T-helper 9 cell (primary cell): ENCODE measurements at places on chromosomes 2 and 18.

- DNase-seq, result no peak
These were observed 546 bp downstream of the CHPF start for GRCh38 chr2:219542931-219543595.

DNA sequence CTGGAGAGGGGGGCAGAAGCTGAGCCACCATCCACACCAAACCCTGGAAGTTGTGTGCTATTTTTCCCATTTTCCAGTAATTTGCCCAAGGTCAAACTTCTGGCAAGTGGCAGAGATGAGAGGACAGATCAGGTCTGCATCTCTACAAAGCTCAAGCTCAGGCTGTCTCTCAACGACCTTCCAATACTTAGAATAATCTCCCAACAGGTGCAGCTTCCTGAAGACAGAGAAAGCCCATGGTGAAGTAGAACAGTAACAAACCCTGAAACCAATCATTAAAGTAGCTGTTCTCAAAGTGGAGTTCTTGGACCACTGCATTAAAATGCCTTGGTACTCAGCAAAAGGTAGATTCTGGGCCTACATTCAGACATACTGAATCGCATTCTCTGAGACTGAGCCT lies 37.6 kb downstream of the TMEM131 start:
- no peak for DNase-seq

DNA sequence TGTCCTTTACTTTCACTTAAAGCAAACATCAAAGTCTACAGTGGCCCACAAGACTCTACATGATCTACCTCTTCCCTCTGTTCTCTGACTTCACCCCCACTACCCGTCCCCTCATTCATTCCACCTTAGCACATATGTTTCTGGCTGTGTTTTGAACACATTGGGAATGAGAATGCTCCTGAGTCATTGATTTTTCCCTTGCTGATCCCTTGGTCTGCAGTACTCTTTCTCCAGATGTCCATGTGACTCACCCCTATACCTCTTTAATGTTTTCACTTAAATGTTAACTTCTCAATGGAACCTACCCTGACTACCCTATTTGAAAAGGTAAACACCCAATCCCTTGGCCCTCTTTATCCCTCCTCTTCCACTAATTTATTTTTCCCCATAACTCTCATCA lies 30.7 kb upstream of the FRZB start:
- DNase-seq, result no peak

- no peak for DNase-seq
These were observed 99.6 kb downstream of the PRPF40A start for GRCh38 chr2:152617456-152618192.

DNA sequence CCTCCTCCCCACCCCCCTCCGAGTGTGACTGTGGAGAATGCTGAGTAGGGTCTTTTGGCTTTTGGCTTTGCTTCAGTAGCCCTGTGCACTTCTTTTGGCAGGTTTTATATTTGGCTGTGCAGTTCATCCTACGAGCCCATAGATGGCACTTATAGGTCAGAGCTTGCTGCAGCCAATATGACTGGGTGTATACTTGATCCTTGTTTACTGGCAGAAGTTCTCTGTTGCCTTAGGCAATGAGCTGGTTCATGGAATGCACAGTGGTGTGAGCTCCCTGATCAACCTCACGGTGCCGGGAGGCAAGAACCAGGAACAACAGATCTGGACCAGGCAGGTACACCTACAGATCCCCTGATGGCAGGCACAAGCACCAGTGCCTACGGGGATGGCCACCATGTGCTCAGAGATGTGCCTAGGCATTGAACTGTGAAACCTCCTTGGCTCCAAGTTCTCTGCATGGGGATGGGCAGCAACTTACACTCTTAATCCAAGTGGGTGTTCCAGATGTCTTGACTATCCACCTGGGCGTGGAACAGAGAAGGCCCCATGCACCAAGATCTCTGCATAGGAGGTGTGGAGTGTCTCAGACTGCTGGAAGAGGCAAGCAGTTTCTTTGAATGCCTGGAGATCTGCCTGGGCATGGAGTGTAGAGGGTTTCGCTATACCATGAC lies 190.4 kb downstream of the KIAA1328 start:
- DNase-seq, result no peak

DNA sequence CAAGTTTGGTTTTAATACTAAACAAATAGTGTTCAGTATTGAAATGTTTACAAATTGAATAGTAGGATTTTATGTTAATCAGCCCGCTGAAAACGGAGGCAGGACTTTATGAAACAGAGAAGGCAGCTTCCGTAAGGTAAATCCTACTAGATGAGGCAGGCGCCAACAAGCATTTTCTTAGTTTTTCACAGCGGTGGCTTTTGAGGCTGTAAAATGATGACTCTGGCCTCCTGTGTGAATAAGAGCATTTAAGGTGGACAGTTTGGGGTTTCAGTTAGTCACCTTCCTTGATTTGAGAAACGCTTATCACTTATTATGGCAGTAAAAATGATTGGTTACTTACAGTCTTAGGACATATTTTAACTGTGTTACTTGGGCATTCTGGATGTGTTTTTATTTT lies 212.9 kb downstream of the PTGR3 start:
- no peak for DNase-seq

- DNase-seq, result no peak
These were observed 7.5 kb upstream of the KCNG2 start for GRCh38 chr18:79789901-79790890.

- DNase-seq, result no peak
These were observed 7.1 kb downstream of the MREG start for GRCh38 chr2:216006164-216006663.

- no peak for DNase-seq
These were observed 13.3 kb downstream of the ARHGAP25 start for GRCh38 chr2:68747900-68748299.

DNA sequence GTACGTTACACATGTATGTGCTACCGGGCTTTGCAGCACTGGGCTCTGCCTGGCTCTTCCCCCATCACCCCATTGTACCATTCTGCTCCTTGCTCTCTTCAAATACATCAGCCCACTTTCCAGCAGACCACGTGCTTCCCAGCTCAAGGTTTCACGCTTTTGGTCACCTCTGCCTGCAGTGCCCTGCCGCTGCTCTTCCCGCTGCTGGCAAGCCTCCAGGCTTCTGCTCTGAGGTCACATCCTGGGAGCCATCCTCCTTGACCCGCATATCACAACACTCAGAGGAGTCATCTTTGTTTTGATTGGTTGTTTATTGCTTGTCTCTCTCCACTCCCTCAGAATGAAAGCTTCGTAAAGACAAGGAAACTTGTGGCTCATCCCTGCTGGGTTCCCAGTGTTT lies 34.1 kb downstream of the KIF5C start:
- no peak for DNase-seq

DNA sequence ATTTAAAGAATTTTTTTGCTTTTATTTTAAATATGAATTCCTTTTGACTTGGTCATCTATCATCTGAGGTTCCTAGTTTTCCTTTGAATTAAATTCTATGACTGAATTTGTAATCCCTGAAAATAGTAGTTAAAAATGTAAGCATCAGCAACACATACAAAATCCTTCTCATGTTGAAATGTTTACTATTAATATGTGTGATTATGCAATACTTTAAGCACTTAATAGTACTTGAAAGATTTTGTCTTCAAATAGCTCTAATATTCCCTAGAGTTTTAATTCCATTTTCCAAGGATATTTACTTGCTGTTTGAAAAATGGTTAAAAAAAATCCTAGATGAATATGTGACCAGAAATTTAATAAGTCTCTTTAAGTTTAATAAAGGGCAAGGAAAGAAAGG lies 26.6 kb upstream of the SPATS2L start:
- DNase-seq, result no peak

GRCh38 chr2:118822572-118822971 lies 24.9 kb downstream of the EN1 start:
- DNase-seq, result no peak

GRCh38 chr2:229154381-229154780 lies 116.7 kb downstream of the PID1 start:
- no peak for DNase-seq

- DNase-seq, result no peak
These were observed 188.5 kb downstream of the TPGS2 start for GRCh38 chr18:36640021-36640952.

GRCh38 chr2:63589148-63589958 lies 590 bp downstream of the MDH1 start:
- DNase-seq, result no peak

- DNase-seq, result no peak
These were observed 59.5 kb downstream of the RMDN2 start for GRCh38 chr2:37984589-37984988.

GRCh38 chr2:82993609-82994008 lies 1465.5 kb downstream of the SUCLG1 start:
- DNase-seq, result no peak

GRCh38 chr18:35451032-35451431 lies 46.7 kb downstream of the INO80C start:
- no peak for DNase-seq

GRCh38 chr2:45852450-45853150 lies 201.1 kb downstream of the PRKCE start:
- DNase-seq, result no peak

- no peak for DNase-seq
These were observed 383.0 kb downstream of the METTL4 start for GRCh38 chr18:2188258-2188657.

DNA sequence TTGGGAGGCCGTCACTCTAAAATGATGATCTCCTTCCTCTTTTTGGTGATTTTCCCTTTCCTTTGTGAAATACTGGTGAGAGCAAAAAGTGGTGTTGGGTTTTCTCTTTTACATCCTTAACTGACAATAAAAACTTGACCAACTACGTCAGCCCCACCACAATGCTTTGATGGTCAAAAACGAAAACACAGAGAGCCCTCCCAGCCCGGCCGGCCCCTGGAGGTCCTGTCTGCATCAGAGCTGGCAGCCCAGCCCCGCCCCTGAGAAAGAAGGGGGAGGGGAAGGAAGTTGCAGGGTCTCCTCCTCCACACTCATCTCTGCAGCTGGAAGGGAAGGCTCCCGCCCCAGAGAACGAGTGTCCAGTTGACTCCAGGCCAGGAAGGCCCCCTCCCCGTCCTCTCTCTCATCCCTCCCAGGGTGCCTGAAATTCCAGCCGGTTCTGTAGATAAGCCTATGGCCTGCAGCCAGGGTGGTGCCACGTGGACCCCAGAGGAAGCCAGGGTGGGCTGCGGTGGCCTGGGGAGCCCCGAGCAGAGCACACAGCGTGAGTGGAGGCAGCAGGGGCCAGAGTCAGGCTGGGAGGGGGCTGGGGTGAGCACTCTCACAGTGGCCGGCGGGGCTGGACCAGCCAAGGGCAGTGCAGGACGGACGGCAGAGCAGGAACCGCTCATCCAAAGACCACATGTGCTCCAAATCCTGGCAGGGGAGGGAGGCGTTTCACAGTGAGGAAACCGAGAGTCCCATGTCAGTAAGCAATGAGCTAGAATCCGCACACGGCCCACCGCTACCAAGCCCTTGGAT lies 19.8 kb downstream of the BIN1 start:
- no peak for DNase-seq

- no peak for DNase-seq
These were observed 8.8 kb upstream of the WNT6 start for GRCh38 chr2:218850796-218851195.

DNA sequence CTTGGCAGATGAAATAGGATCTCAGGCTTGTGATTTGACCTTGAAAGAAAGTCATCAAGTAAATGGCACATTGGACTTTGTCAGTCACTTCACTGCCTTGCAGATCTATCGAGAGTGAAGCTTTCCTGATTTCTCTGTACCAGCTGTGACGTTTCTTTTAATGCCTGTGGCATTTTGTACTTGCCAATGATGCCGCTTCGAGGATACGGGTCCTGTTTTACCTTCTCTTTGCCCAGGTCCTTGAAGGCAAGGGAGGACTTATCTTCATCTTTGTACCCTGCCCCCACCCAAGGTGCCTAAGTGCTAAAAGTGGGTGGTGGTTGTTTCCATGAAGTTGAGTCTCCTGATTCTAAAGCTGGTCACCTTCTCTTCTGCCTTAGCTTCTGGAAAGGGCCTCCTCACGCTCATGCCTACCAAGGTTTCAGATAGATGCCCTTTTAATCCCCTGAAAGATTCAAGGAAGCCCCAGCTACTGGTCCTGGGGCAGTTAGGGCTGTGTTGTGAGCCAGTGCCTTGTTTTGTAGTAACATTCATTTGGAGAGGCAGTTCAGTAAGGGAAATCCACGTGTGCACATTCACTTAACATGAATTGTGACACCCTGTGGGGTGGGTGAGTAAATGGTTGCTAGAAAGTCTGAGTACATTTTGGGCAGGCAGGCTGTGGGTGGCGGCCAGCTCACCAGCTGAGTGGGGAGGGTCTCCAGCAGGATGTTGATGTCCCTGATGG lies 6.1 kb downstream of the LBH start:
- DNase-seq, result no peak

- DNase-seq, result no peak
These were observed 803.2 kb upstream of the POU3F3 start for GRCh38 chr2:104050656-104051242.

DNA sequence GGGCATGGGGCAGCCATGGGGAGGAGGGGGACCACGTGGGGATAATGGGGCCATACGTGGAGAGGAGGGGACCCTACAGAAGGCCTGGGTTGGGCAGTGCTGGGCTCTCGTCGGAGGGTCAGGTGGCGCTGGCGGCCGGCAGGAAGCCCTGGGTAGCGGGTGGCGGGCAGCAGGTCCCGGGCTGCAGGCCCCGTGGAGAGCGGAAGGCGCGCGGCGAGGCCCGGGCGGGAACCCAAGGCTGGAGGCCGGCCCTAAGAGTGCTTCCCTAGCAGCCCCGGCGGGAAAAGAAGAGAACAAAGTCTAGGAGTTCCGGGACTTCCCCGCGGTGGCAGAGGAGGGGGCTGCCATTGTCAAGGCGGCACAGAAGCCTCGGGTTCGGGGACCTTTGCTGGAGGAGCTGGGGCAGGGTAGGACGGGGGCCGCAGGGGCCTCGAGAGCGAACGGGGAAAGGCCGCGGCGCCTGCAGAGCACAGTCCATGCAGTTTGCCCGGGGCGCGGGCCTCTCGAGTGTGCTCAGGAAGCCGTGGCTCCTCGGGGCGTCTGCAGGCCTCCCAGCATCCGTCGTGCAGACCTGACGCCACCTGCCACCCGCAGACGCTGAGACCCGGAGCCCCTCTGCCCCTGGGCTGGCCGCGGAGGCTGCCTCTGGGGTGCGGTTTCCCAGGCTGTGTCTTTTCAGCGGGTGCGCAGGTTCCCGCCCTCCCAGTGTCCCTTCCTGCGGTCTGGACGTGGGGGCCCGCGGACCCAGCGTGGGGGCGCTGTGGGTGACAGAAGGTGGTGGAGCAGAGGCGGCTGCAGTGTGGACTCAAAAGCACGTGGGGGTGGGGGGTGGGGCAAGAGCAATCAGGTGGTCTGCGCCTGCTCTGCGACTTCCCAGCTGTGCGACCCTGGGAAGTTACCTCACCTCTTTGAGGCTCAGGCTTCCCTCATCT lies 19.4 kb upstream of the NCL start:
- DNase-seq, result peak; percentile 9

DNA sequence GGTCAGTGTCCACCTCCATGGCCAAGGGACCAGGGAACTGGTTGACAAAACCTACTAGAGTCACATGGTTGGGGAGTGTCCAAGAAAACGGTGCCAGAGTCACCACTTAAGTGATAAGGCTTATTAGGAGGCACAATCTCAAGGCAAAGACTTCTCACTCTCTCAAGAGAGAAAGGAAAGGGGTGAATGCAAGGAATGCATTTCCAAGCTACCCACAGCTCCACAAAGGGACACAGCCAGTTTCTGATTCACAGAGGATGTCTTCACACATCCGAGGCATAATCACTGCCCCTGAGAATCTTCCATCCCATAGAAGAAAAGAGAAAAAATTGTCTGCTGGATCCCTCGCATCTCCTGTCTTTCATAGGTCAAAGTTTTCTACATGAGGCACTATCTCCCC lies 269.3 kb downstream of the TNS1 start:
- no peak for DNase-seq
